ENCODE measurements at places on chromosomes 13 and 19. TPM values are rescaled to one million over a fixed set of nuclear protein-coding genes. Genes with fewer than 3 reads are reported as not detected.

The FFAR1 gene
- not detected for total RNA-seq

The RNF225 gene
- 2.8 TPM for total RNA-seq

The ZNF329 gene
- total RNA-seq, result 14.1 TPM

The ICAM1 gene
- total RNA-seq, result 1.2 TPM

The FAM216B gene
- total RNA-seq, result not detected

The ZNF83 gene
- 48.3 TPM for total RNA-seq

The NKPD1 gene
- total RNA-seq, result 2.9 TPM

The MEIOSIN gene
- total RNA-seq, result not detected

The KIR2DL4 gene
- total RNA-seq, result not detected

The TUBA3C gene
- total RNA-seq, result not detected

The MAMSTR gene
- 2.4 TPM for total RNA-seq

The CYP4F22 gene
- not detected for total RNA-seq

The ZNF766 gene
- total RNA-seq, result 13.2 TPM

The PAK4 gene
- total RNA-seq, result 17.3 TPM

The ZNF793 gene
- total RNA-seq, result 7.5 TPM

The CEACAM5 gene
- not detected for total RNA-seq

The ERFL gene
- total RNA-seq, result 0.11 TPM

The KIR2DL1 gene
- total RNA-seq, result not detected

The TEX26 gene
- total RNA-seq, result not detected

The ANGPTL4 gene
- total RNA-seq, result 0.22 TPM

The TMPRSS9 gene
- total RNA-seq, result not detected

The ATXN8OS gene
- total RNA-seq, result not detected

The ANKLE1 gene
- total RNA-seq, result 0.39 TPM

The TMEM190 gene
- total RNA-seq, result 2.0 TPM

Measured in placental epithelial cell (primary cell).